ENCODE measurements at places on chromosomes 3 and 15.

DNA sequence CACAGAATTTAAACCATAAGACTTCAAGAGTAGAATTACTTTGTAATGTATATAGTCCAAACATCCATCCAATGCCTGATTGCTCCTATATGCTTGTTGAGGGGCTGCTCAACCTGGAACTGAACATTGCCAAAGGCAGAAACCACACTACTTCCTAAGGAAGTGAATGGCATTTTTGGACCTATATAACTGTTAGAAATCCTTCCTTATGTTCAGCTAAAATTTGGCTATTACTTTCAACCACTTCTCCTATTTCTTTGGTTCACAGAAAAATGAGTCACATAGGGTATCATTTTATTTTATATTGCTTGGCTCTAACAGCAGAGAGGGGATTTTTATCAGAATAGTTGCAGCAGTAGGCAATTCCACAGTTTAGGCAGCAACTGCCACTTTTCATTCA is 342.1 kb downstream of the SLC9A9 start:
- H3K27ac ChIP-seq: no peak overlapping the region
- no peaks in the 10 kb centered on the region for H3K36me3 ChIP-seq
- H3K4me3 ChIP-seq: no peak overlapping the region
- DNase-seq: no peak

DNA sequence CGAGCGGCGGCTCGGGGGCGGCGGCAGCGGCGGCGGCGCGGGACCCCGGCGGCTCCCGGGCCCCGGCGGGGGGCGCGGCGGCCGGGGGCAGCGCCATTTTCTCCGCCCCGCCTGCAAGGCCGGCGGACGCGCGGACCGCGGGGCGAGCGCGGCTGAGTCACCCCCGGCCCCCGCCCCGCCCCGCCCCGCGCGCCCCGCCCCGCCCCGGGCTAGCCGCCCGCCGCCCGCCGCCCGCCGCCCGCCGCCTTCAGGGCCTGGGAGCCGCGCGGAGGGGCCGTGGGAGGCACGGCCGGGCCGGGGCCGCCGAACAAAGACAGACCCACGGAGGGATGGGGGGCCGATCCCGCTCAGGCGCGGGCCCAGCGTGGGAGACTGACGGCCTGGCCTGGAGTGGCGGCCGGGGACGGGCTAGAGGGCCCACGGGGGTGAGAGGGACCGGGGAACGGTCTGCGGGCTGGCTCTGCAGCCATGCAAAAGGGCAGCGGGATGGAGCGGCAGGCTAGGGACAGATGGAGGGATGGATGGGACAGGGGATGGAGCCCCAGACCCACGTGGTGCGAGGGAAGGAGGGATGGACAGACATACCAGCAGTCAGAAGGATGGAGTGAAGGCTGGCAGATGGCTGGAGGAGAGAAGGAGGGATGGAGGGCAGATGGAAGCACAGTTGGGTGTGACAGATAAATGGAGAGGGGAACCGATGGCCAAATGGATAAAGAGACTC is at the start of gene EIF4E3:
EIF4E3 (minus strand) TSS at position 132 of the 721 bp plus-strand sequence; CDS start at position 97, 35 bp downstream.
- peak within 1 kb of the TSS; percentile 82 for H3K27ac ChIP-seq
- peaks cover 25% of the 10 kb centered on the region for H3K4me1 ChIP-seq
- no peaks in the 10 kb centered on the region for H3K27me3 ChIP-seq
- H3K4me3 ChIP-seq: peak within 1 kb of the TSS; percentile 94
- no peaks in the 10 kb centered on the region for H3K36me3 ChIP-seq
- DNase-seq: peak; percentile 71

- no peaks in the 10 kb centered on the region for H3K27me3 ChIP-seq
- H3K36me3 ChIP-seq: no peaks in the 10 kb centered on the region
- no peak overlapping the region for H3K27ac ChIP-seq
- H3K4me3 ChIP-seq: no peak overlapping the region
- DNase-seq: no peak
- peaks cover 7% of the 10 kb centered on the region for H3K4me1 ChIP-seq
Measured at GRCh38 chr3:30810625-30811024, 83.8 kb downstream of the GADL1 start.

- no peaks in the 10 kb centered on the region for H3K36me3 ChIP-seq
- H3K27ac ChIP-seq: no peak overlapping the region
- H3K4me1 ChIP-seq: no peaks in the 10 kb centered on the region
- DNase-seq: no peak
Measured at GRCh38 chr15:66063147-66063546, 190.4 kb downstream of the MEGF11 start.

GRCh38 chr3:182769673-182770072 is 23.6 kb upstream of the ATP11B start:
- no peaks in the 10 kb centered on the region for H3K4me1 ChIP-seq
- no peaks in the 10 kb centered on the region for H3K27me3 ChIP-seq
- no peak overlapping the region for H3K4me3 ChIP-seq
- no peak overlapping the region for H3K27ac ChIP-seq

- H3K27me3 ChIP-seq: no peaks in the 10 kb centered on the region
- H3K4me1 ChIP-seq: no peaks in the 10 kb centered on the region
- H3K4me3 ChIP-seq: no peak overlapping the region
- DNase-seq: no peak
Measured at GRCh38 chr3:101081999-101082398, 88.8 kb upstream of the ABI3BP start.

DNA sequence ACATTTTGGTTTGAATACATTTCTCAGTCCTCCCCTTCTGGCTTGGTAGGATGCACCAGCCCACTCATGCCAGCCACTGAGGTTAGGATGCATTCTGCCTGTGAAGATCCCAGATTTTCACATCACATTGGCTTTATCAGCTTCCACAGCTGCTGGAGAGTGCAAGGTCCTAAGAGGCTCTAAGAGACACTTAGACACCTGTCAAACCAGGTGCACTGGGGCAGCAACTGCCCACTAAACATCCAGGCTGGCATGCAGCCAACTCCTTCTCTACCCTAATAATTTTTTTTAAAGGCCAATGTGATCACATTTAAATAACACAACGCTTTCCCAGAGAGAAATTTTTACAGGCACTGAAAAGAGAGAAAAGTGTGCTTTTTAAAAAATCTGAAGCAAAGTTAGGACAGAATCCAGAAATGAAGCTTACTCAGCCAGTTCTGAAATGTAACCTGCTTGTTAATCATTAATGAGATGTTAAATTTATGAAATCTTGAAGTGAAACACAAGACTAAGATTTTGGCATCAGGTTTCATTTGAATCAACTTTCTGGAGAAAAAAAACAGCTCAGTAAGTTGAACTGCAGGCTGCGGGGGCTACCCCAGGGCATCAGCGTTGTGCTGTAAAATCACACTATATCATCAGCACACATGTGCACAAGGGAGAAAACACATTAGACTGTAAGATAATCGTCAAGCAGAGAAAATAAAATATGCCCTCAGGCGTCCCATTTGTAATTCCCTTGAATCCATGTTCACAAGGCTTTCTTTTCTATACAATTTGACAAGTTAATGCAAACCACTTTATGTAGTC is 312.9 kb downstream of the ZBBX start:
- DNase-seq: no peak

DNA sequence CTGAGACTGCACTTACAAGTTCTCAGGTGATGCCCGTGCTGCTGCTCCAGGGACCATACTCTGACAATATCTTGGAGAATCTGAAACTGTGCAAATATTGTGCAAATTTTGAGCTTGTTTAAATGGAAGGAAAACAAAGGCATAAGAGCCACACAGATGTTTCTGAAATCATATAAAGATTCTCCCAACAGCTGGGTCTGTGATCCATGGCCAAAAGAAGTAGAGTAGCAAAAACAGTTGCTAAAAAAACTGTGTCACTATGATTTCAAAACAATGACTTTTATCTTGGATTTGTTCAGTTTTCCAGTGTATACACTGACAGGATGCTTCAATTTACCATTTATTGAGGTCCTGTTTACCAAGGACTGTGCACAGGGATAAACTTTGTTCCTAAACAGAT is 25.3 kb downstream of the NPTN start:
- H3K27ac ChIP-seq: no peak overlapping the region
- H3K4me3 ChIP-seq: no peak overlapping the region
- no peaks in the 10 kb centered on the region for H3K36me3 ChIP-seq
- peaks cover 45% of the 10 kb centered on the region for H3K4me1 ChIP-seq
- no peaks in the 10 kb centered on the region for H3K27me3 ChIP-seq

GRCh38 chr3:157551961-157552360 is 48.7 kb upstream of the VEPH1 start:
- H3K36me3 ChIP-seq: no peaks in the 10 kb centered on the region
- no peak overlapping the region for H3K4me3 ChIP-seq
- no peak overlapping the region for H3K27ac ChIP-seq
- no peaks in the 10 kb centered on the region for H3K27me3 ChIP-seq

- H3K36me3 ChIP-seq: no peaks in the 10 kb centered on the region
- H3K27me3 ChIP-seq: no peaks in the 10 kb centered on the region
- no peak overlapping the region for H3K4me3 ChIP-seq
- H3K4me1 ChIP-seq: no peaks in the 10 kb centered on the region
- H3K27ac ChIP-seq: no peak overlapping the region
- no peak for DNase-seq
Measured at GRCh38 chr3:70861855-70862254, 549.4 kb upstream of the MDFIC2 start.

- no peaks in the 10 kb centered on the region for H3K4me1 ChIP-seq
- no peaks in the 10 kb centered on the region for H3K36me3 ChIP-seq
- no peak for DNase-seq
- H3K27me3 ChIP-seq: no peaks in the 10 kb centered on the region
- no peak overlapping the region for H3K27ac ChIP-seq
Measured at GRCh38 chr3:157069846-157070677, 89.9 kb downstream of the CCNL1 start.

DNA sequence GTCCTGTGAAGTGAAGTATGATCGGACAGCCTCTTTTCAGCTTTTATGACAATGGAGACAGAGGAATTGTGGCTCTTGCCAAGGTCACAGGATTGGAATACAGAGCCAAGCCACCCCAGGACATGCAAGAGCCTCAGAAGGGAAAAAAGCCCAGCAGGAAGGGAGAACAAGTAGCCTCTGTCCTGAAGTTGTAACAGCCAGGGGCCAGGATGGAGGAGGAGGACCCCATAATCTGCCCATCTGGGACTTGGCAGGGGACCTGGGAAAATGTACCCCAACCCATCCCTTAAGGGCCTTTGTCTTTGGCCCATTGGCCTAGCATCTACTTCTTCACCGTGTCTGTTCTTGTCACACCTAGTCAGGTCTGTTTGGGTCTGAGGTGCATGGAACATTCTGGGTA is 60.4 kb upstream of the POLG start:
- H3K4me3 ChIP-seq: no peak overlapping the region
- DNase-seq: no peak
- no peaks in the 10 kb centered on the region for H3K36me3 ChIP-seq
- peaks cover 88% of the 10 kb centered on the region for H3K27me3 ChIP-seq

GRCh38 chr3:56347219-56347871 is 120.9 kb downstream of the ERC2 start:
- no peaks in the 10 kb centered on the region for H3K27me3 ChIP-seq
- no peak overlapping the region for H3K4me3 ChIP-seq
- H3K4me1 ChIP-seq: no peaks in the 10 kb centered on the region
- no peak for DNase-seq
- H3K36me3 ChIP-seq: no peaks in the 10 kb centered on the region

GRCh38 chr3:152405915-152406802 is 137.4 kb downstream of the MBNL1 start:
- no peak for DNase-seq
- H3K4me1 ChIP-seq: peaks cover 59% of the 10 kb centered on the region
- peak overlapping the region; percentile 3 for H3K4me3 ChIP-seq
- peak overlapping the region; percentile 82 for H3K27ac ChIP-seq

GRCh38 chr3:195544634-195545033 is 1.5 kb upstream of the PPP1R2 start:
- no peak for DNase-seq
- no peak overlapping the region for H3K27ac ChIP-seq
- H3K27me3 ChIP-seq: no peaks in the 10 kb centered on the region
- peaks cover 53% of the 10 kb centered on the region for H3K4me1 ChIP-seq
- H3K4me3 ChIP-seq: no peak overlapping the region

DNA sequence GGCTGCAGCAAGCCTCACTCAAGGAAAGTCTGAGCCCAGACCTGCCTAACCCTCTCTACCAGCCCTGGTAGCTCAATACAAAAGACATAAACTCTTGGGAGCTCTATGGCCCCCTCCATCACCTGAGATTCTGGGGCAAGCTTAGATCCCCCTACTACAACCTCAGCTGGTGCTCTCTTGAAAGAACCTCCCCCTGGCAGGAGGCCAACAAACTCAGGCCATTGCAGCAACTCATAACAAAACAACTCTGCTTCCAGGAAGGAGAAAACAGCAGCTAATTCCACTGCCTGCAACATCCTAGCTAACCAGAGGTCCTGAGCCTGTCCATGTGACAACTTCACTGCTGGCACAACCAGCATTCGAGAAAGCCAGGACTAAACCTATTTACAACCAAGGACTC is 169.2 kb downstream of the ROBO1 start:
- H3K4me3 ChIP-seq: no peak overlapping the region
- no peak overlapping the region for H3K27ac ChIP-seq
- no peaks in the 10 kb centered on the region for H3K27me3 ChIP-seq

- H3K4me3 ChIP-seq: no peak overlapping the region
- no peak overlapping the region for H3K27ac ChIP-seq
- no peak for DNase-seq
- H3K36me3 ChIP-seq: no peaks in the 10 kb centered on the region
Measured at GRCh38 chr3:184659797-184660301, 52.0 kb downstream of the MAGEF1 start.

DNA sequence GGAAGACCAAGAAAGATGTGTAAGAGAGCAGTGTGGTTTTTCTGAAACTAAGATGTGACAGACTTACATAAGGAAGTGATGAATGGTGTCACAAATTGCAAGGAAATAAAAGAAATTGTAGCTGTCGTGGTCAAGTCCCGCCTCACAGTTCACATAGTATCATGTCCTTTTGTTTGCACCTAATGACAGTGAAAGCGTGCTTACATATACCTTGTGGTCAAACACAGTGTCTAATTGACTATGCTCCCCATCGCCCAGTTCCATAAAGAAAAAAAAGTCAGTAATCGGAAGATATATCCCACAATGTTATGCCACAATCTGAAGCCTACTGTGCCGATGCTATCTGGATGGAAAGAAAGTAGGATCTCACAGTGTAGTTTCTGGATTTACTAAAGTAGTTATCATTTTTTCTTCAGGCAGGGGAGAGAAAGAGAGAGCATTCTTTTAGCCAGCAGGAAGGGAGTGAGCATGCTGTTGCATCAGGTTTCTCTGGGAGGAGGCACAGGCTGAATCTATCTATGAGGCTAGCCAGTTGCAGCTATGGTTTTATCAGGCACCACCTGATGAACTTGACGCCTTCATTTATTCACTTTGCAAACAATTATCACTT is 9.8 kb upstream of the PLSCR1 start:
- H3K27me3 ChIP-seq: no peaks in the 10 kb centered on the region
- DNase-seq: no peak
- no peak overlapping the region for H3K4me3 ChIP-seq
- no peak overlapping the region for H3K27ac ChIP-seq

- no peak overlapping the region for H3K4me3 ChIP-seq
- H3K36me3 ChIP-seq: no peaks in the 10 kb centered on the region
- no peaks in the 10 kb centered on the region for H3K27me3 ChIP-seq
- H3K4me1 ChIP-seq: no peaks in the 10 kb centered on the region
Measured at GRCh38 chr3:183613366-183614285, 21.8 kb upstream of the KLHL24 start.

Data from suprapubic skin (tissue), 4 donors.